ENCODE measurements at places on chromosomes 1 and 21. TPM values are rescaled to one million over a fixed set of nuclear protein-coding genes. Genes with fewer than 3 reads are reported as not detected.

GRCh38 chr1:162726555-162726954 is 63.9 kb upstream of the HSD17B7 start:
- no peak for DNase-seq
- no peaks in the 10 kb centered on the region for H3K27me3 ChIP-seq
- H3K27ac ChIP-seq: no peak overlapping the region
- H3K4me1 ChIP-seq: no peaks in the 10 kb centered on the region

DNA sequence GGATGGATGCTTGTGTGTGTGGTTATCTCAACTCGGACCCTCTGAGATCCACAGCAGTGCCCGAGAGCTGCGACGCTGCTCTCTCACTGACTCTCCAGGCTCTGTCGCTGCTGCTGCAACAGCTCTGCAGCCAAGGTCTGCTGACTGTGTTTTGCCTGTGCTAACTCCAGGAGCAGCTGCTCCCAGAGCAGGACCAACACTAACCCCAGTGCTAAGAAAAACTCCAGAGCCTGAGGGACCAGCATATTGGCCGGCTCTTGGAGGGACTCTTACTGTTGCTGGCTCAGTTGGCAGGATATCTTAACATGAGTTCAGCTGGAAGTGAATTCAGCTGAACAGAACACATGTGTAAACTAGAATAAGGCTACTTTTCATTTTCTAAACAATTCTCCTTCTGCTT is 4.4 kb downstream of the LCE2C start:
- H3K4me3 ChIP-seq: no peak overlapping the region
- H3K27me3 ChIP-seq: no peaks in the 10 kb centered on the region
- DNase-seq: no peak
- no peaks in the 10 kb centered on the region for H3K4me1 ChIP-seq
- no peak overlapping the region for H3K27ac ChIP-seq

The PDZK1IP1 gene
- total RNA-seq: 72.6 TPM

DNA sequence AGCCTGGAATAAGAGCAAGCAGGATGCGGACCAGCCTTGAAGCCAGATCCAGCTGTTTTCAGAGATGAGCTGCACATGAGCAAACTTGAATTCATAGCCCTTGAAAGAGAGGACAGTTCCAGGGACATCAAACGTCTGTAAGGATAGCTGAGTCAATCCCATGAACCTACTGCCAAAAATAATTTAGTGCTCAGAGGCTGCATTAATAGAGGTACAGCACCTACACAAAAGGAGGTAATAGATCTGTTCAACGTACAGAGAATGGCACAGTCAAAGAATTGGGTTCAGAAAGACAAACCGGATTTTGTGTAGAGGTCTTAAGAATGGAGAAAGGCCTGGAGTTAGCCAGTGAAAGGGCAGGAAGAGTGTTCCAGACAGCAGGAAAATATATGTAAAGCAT is 110.8 kb upstream of the ZC3H12A start:
- H3K27me3 ChIP-seq: no peaks in the 10 kb centered on the region
- H3K27ac ChIP-seq: no peak overlapping the region
- H3K4me1 ChIP-seq: no peaks in the 10 kb centered on the region
- H3K4me3 ChIP-seq: no peak overlapping the region
- H3K36me3 ChIP-seq: no peaks in the 10 kb centered on the region

- no peak overlapping the region for H3K4me3 ChIP-seq
- no peak for DNase-seq
- H3K27ac ChIP-seq: no peak overlapping the region
- H3K36me3 ChIP-seq: no peaks in the 10 kb centered on the region
These were observed 149.2 kb upstream of the C1orf21 start for GRCh38 chr1:184237588-184237987.

GRCh38 chr1:18599086-18599485 is 31.6 kb upstream of the PAX7 start:
- H3K27me3 ChIP-seq: peaks cover 19% of the 10 kb centered on the region
- no peak overlapping the region for H3K27ac ChIP-seq
- no peaks in the 10 kb centered on the region for H3K36me3 ChIP-seq
- H3K4me3 ChIP-seq: no peak overlapping the region
- DNase-seq: peak; percentile 42

- H3K27ac ChIP-seq: peak overlapping the region; percentile 57
- peaks cover 32% of the 10 kb centered on the region for H3K4me1 ChIP-seq
- peak; percentile 92 for DNase-seq
- H3K4me3 ChIP-seq: no peak overlapping the region
- H3K36me3 ChIP-seq: no peaks in the 10 kb centered on the region
- H3K27me3 ChIP-seq: no peaks in the 10 kb centered on the region
These were observed 490.3 kb downstream of the TTLL7 start for GRCh38 chr1:83508485-83509151.

Measured in lung (tissue), 17 donors.